AML-193 (cell line): ENCODE measurements at places on chromosomes 2 and 18.
A peak's percentile ranks its signal among the peaks of the same experiment; 100 is the strongest.

- DNase-seq: no peak
Observed at GRCh38 chr2:8252997-8253694, 428.7 kb upstream of the ID2 start.

- no peak for DNase-seq
Observed at GRCh38 chr18:378079-378478, 110.2 kb upstream of the THOC1 start.

GRCh38 chr18:55541571-55541970 is 46.4 kb downstream of the TCF4 start:
- no peak for DNase-seq

GRCh38 chr2:147615726-147616125 is 229.1 kb upstream of the ACVR2A start:
- no peak for DNase-seq

- no peak for DNase-seq
Observed at GRCh38 chr18:51630706-51631105, 433.2 kb upstream of the MEX3C start.

GRCh38 chr2:203811491-203812221 is 55.9 kb upstream of the CTLA4 start:
- DNase-seq: peak; percentile 59

DNA sequence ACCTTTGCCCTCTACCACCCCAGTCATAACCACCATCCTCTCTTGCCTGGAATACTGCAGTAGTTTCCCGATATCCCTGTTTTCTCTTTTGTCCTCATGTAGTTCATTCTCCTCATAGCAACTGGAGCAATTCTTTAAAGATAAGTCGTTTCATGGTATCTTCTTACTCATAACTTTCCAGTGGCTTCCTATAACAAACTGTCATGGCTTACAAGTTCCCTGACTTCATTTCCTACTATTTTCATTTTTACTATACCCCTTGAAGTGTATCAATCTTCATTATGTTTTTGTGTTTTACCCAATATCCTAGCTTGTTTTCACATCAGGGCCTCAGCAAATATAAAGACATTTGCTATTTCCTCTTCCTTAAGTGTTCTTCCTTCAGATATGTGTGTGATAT is 83.7 kb upstream of the PROKR1 start:
- DNase-seq: no peak

GRCh38 chr2:59005836-59006615 is 764.9 kb upstream of the FANCL start:
- DNase-seq: no peak

GRCh38 chr2:135965756-135966155 is 19.7 kb downstream of the DARS1 start:
- DNase-seq: no peak

GRCh38 chr2:10343658-10344057 is 41.0 kb downstream of the HPCAL1 start:
- DNase-seq: no peak

GRCh38 chr2:66432801-66433694 is 1.9 kb upstream of the MEIS1 start:
- DNase-seq: no peak

- peak; percentile 87 for DNase-seq
Observed at GRCh38 chr2:119387381-119388129, 20.8 kb downstream of the DBI start.

- DNase-seq: no peak
Observed at GRCh38 chr18:76058146-76058545, 436.9 kb downstream of the ZNF516 start.
